ENCODE measurements at places on chromosomes 7 and 10.

GRCh38 chr10:87503401-87503800, 1.3 kb upstream of the MINPP1 start:
- no peak for DNase-seq

DNA sequence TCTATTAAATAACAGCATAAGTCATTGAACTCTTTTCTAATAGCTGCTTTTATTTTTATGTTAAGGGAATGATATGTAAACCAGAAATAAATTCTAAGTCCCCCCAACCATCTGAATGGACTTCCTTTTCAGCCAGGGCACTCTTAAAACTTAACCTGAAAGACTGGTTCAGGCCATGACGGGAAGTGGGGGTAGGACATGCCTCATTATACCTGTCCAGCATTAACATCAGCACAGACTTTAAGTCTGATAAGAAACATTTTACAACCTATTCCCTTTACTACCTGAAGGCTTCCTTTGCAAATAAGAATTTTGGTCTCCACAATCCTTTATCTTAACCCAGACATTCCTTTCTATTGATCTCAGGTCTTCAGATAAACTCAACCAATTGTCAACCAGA, 56.0 kb upstream of the CYP2C18 start:
- DNase-seq: no peak

DNA sequence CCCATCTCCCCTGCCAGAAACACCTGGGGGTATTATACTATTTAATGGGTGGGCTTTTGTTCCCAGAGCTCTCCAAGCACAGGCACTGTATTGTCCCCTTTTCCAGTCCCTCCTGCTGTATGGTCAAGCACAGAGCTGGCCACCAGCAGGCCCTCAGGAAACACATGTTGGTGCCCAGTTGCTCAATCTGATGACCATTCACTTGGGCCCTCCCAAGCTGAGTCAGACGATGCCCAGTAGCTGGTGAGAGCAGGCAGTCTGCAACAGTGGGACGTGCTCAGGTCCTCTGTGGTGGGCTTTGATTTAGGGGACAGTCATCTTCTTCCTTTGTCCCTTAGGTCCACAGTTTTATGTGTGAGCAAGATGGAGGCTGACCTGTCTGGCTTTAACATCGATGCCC, 11.8 kb downstream of the SFXN2 start:
- no peak for DNase-seq

- DNase-seq: no peak
These were observed 33.6 kb downstream of the ANKRD16 start for GRCh38 chr10:5855979-5856700.

DNA sequence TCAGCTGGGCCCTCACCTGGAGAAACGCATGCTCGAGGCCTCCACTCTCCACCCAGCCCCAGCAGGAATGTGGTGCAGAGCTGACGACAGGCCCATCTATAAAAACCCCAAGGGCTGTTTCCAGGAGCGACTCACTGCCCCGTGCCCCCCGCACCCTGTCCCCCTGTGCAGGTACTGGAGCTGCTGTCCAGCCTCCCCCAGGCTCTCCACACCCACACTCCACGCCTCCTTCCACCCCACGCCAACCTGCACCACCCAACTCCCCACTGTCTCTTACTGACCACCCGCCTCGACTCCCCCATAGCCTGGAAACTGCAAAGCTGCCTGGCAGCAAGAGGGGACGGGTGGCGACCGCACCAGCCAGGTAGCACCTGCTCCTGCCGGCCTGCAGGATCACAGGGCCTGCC, 43.3 kb downstream of the DIP2C start:
- DNase-seq: no peak

DNA sequence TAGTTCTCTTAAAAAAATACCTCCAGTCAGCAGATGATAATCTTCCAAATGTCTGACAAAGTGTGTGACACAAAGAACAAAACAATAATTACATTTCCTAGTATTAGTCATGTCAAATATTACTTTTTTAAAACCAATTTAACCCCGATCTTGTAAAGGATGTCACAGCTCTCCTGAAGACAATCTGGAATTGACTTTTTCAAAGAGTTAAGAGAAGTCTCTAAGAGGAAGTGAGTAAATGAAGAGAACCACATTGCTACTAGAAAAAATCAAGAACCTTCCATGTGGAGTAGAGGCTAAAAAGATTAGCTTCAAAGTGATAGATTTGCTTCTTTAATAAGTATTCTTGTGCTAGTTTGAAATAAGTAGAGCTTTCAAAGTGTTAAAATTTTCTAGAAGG, 218.2 kb upstream of the IMMP2L start:
- DNase-seq: no peak

DNA sequence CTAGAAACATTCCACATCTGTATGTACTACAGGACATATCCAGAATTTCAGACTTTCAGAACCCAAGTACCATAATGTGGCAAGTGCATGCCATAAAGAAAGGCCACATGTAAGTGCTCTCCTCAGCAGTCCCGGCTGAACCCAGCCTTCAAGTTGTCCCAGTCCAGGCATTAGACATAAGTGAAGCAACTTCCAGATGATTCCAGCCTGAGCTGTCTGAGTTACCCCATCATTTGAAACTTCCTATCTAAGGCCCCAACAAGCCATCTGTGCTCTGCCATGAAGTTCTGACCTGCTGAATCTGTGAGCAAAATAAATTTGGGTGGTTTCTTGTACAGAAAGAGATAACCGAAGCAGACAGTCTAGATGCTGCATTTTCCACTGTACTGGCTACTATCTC, 218.8 kb downstream of the IPMK start:
- DNase-seq: no peak

DNA sequence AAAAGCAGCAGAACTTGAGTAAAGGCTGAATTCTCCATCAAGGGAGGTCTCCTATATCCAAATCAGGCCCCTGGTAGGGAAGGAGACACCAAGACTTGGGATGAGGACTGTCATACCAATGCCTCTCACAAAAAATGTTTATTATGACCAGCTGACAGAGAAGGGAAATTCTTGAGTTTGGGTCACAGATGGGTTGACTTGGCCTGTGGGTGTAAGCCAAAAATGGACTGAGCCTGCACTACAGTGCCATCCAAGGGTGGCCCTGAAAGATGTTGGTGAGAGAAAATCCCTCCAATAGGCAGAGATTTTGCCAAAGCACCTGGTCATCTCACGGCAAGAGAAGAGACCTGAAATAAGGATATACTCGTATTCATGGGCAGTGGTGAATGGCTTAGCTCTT, 27.0 kb upstream of the PPIF start:
- no peak for DNase-seq

GRCh38 chr7:128309976-128310375, 33.7 kb downstream of the RBM28 start:
- DNase-seq: no peak

DNA sequence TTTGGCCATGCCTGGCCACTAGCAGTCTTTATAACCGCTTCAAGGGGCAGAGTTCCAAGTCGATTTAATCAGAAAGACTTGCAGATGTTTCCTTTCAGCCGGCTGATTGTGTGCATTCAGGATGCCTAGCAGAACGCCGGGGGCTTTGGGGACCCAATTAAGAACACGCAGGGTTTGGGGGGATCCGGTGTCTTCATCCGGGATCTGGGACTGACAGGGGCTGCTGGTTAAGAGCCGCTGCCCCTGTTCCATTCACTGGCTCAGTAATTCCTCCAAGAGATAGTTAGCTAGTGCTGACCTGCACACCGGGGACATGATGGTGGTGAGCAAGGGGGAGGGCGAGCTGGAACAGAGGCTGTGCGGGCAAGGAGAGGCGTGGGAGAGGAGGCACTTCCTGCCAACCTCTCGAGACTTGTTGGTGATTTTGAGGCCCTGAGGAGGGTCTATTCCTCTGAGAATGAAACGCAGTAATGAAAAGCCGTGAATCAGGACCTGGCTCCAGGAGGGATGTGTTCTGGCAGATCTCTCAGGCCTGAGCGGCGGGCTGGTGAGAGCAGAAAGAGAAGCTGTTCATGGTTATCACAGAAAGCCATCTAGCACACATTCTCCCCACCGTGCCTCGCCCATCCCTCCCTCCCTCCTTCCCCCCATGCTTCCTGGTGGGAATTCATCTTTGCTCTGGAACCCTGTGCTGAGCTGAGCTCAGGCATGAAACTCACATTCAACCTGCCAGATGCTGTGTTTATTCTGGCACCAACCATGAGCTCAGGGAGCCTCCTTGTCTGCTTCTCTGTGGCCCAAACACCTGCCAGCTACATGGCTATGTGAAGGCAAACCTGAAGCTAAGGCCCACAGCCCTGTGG, 152.0 kb downstream of the CCDC3 start:
- no peak for DNase-seq

- no peak for DNase-seq
These were observed 85.2 kb downstream of the RTKN2 start for GRCh38 chr10:62183442-62183841.

GRCh38 chr7:66604198-66604597, 24.5 kb upstream of the KCTD7 start:
- DNase-seq: no peak

- no peak for DNase-seq
These were observed 152.9 kb downstream of the C1GALT1 start for GRCh38 chr7:7335215-7335614.

GRCh38 chr10:88209837-88210561, 346.6 kb downstream of the PTEN start:
- DNase-seq: no peak

- DNase-seq: no peak
These were observed 135.0 kb downstream of the MBL2 start for GRCh38 chr10:52637592-52637991.

DNA sequence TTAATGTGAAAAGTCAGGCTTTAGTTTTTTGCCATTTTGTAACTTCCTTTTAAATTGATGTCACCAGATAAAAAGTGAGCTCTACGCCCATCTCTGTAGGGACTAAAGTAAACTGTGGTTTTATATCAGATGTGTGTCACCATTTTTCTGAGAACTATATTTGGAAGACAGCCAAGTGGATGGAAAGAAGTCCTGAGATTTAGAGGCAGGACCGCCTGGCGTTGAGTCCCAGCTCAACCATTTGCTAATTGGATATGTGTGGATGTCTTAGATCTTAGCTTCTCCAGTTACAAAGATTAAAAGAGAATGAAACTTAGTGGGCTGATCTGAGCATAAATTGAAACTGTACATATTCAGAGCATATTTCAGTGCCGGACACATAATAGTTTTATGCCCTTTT, 691.6 kb upstream of the CELF2 start:
- no peak for DNase-seq

DNA sequence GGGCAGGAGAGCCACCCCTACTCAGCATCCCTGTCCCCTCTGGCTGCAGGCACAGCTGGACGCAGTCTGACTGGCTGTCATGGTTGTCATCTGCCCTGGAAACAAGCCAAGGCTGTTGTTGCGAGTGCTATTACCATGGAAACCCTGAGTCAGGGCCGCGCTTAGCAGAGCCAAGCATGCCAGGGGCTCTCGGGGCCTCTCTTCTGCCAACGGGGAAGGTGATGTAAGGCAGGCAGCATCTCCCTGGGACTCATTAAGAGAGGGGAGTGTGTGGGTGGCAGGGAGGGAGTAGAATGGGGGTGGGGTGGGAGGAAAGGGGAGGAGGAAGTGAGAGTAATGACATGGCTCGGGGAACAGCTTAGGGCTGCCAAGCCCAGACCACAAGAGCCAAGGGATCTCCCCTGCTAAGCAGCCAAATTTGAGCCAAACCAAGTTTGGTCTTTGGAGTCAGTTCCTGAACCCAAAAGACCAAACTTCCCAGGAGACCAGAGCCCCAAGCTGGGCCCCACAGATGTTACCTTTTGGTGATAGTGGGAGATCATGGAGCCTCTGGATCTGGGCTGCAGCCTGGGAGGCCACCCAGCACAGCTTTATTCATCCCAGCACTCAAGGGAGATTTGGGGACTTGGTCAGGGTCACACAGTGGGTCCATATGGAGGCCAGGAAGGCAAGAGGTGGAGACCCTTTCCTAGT, 67.6 kb downstream of the TMEM130 start:
- DNase-seq: peak; percentile 33

DNA sequence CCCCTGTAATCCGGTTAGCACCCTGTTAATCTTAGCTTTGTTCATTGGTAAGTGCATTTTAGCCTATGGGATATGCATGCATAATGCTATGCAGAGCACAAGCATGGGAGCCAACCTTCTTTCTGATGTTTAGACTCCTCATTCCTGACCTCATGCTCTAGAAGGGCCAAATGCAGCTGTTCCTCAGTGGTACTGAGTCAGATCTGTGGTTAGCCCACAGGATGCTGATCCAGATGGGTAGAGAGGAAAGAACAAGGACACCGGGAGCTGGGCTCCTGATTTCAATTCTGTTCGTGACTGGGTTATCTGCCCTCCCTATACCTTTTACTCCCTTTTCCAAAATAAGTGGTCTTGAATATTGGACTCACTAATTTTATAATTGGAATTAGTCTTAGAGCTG, 31.7 kb upstream of the C10orf90 start:
- no peak for DNase-seq

GRCh38 chr7:128904381-128905197, 5.9 kb downstream of the KCP start:
- DNase-seq: peak; percentile 73

- DNase-seq: no peak
These were observed 132.2 kb downstream of the TCERG1L start for GRCh38 chr10:131179361-131179760.

GRCh38 chr7:132528695-132529094, 47.6 kb downstream of the PLXNA4 start:
- no peak for DNase-seq

GRCh38 chr10:48507494-48507893, 97.4 kb downstream of the ARHGAP22 start:
- no peak for DNase-seq

DNA sequence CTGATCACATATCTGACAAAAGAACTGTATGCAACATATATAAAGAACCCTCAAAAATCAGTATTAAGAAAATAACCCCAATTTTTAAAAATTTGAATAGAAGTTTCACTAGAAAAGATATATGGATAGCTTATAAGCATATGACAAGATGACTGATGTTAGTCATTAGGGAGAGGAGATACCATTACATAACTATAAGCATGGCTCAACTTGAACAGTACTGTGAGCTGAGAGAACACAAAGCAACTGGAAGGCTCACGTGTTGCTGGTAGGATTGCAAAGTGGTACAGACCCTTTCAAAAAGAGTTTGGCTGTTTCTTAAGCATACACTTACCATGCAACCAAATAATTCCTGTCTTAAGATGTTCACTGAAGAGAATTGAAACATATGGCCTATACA, 14.7 kb downstream of the CCDC71L start:
- no peak for DNase-seq

- no peak for DNase-seq
These were observed 113.4 kb upstream of the RAB18 start for GRCh38 chr10:27390681-27391080.

DNA sequence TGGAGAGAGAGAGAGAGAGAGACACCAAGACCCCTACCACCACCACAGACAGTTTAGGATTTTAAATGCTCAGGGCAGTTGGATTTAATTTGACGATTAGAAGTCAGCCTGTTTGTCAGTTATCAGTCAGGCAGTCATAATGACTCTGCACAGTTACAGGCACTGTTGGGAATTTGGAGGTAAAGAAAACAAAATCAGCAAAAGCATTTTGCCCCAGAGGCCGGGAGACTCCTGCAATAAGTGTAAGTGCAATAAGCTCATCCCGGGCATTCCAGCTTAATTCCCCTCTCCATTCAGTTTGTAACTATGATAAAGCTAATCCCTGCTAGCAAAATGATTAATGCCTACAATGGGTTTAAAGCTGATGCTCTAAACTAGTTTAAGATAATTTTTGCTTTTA, 13.5 kb downstream of the SEMA3C start:
- no peak for DNase-seq

- DNase-seq: no peak
These were observed 86.4 kb downstream of the FAM53B start for GRCh38 chr10:124657806-124658205.

All from HEK293T (cell line).